IgD-negative memory B cell (primary cell): ENCODE measurements at places on chromosomes 12 and 14. TPM values are rescaled to one million over a fixed set of nuclear protein-coding genes. Genes with fewer than 3 reads are reported as not detected.

RASSF8 gene
- polyA plus RNA-seq, result not detected

STX2 gene
- polyA plus RNA-seq, result 6.2 TPM

CCDC197 gene
- polyA plus RNA-seq, result not detected

DHRS4L2 gene
- 14.6 TPM for polyA plus RNA-seq
